ENCODE measurements at places on chromosomes 5 and 9.

DNA sequence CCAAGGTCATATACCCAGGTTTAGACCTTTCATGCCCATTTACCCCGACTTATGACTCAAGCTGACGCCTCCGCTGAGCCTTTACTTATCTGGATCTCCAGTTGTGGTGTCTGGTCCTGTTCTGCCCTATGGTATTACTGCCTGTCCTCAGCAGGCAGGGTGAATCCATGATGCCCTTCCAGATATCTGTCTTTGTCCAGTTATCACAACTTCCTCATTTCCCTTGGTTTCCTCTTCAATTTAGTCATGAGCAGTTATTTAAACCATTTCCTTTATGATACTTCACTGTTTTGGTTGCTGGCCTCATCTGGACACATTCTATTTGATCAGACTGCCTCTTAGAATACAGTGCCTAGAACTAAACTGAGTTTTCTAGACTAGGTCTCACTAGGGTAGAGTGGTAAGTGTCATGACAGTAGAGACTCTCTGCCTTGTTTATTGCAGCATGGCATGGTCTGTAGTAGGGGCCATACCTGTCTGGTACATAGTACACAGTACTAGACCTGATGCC, 93.3 kb downstream of the MELK start:
- DNase-seq: no peak

- DNase-seq: peak; percentile 70
Observed at GRCh38 chr5:141326088-141326854, 4.0 kb upstream of the PCDHGA1 start.

GRCh38 chr5:156271569-156271968, 55.4 kb upstream of the SGCD start:
- no peak for DNase-seq

DNA sequence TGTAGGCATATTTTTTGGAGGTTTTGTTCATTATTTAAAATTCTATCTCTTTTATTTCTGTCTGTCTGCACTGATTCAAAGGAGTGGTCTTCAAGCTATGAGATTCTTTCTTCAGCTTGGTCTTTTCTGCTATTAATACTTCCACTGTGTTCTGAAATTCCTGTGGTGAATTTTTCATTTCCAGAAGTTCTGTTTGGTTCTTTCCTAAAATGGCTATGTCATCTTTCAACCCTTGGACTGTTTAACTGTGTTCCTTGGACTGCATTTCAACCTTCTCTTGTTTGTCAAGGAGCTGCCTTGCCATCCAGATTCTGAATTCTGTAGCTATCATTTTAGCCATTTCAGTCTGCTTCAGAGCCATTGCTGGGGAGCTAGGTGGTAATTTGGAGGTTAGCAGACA, 76.3 kb downstream of the CERT1 start:
- no peak for DNase-seq

DNA sequence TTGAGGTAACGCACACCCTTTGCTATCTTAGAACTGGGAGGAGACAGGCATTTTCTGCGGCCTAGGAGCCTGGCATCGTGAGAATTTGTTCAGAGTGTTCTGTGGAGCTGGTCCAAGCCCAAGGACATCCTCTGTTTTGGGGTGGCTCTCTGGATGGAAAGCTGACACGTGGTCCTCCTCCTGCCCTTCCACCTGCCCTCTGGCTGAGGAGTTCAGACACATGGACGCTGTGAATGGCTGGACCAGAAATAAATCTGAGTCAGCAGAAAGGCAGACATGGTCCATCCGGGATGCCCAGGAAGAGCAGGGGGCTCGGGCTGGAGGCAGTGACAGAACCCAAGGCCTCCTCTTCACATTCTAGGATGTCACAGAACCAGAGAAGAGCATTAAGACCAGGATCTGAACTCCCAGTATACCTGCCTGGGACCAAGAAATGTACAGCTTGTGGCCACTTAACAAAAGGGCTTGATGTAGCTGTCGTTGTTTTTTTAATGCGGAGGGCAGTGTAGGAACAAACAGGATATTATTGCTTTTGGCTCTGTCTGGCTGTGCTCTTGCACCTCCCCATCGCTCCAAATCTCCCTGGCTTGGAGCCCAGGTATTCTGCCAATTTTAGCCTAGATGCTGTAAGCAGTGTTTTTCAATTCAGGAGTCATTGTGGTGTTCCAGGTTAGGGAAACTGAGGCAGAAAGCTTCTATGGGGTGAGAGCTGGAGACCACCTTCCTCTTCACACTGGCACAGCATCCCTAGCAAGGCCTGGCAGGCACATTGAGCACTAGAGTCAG, 2.4 kb downstream of the CKMT2 start:
- no peak for DNase-seq

GRCh38 chr5:92860061-92860460, 721.0 kb downstream of the NR2F1-AS1 start:
- no peak for DNase-seq

DNA sequence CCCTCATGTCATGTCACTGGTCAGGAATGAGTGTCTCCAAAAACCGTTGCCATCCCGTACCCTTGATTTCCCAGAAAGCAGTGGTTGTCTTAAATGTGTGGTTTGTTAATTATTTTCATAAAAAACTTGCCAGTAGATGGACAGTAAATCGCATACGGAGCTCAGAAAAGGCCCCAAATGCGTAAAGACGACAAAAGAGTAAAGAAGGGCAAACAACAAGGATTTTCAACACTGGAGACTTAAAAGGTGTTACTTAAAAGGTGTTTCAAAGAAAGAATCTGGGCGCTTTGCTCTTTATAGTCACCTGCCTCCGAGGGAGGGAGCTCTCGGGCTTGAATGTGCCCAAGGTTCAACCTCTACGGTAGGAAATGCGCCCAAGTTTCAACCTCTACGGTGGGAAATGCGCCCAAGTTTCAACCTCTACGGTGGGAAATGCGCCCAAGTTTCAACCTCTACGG, 734 bp downstream of the KIF27 start:
- no peak for DNase-seq

DNA sequence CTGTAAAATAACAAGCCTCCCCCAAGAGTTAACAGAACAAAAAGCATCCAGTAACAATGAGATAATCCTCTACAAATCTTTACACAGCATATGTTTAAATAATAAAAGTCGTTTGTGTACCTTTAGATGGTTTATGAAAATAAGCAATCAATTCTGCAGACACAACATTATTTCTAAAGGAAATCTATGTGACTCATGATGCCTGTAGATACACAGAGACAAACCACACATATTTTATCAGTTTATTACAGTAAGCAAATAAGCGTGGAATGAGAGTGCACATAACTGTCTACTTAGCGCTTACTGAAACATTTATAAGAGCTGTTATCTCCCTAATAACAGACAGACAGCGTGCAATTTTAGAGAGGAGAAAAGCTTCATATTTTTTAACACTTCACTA, 243.6 kb downstream of the AP3B1 start:
- DNase-seq: no peak

DNA sequence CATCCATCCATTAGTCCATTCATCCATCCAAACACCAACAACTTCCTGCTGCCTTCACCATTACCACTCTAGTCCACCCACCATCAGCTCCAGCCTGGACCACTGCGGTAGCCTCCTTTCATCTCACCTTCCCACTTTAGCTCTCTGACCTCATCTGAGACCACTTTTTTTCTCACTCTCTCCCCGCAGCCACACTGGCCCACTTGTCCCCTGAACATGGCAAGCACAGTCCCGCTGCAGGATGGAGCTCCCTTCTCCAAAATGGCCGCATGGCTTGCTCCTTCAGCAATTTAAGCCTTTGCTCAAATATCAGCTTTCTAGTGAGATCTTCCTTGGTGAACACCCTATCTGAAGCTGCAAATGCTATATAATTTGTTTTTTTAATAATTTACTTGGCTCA, 11.1 kb downstream of the CSF1R start:
- DNase-seq: no peak

DNA sequence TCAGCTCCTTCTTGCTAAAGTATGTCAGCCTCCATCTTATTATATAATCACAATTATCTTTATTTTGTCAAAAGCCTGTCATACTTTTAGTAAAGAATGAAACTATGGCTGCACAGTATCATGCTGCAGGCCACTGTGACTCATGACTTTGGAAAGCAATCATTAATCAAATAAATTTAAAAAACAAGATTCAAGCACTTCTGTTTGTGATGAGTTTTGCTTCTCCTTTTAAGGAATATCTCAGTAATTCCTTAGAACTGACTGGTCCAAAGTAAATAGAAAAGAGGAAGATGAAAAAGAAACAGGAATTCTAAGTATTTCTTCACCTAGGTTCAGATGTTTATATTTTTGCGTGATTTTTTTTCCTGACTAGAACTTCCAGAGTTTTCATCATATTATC, 83.1 kb downstream of the EDIL3 start:
- DNase-seq: no peak

- DNase-seq: no peak
Observed at GRCh38 chr9:73135394-73135793, 16.3 kb upstream of the ANXA1 start.

GRCh38 chr5:75113354-75114113, 61.2 kb upstream of the GCNT4 start:
- no peak for DNase-seq

DNA sequence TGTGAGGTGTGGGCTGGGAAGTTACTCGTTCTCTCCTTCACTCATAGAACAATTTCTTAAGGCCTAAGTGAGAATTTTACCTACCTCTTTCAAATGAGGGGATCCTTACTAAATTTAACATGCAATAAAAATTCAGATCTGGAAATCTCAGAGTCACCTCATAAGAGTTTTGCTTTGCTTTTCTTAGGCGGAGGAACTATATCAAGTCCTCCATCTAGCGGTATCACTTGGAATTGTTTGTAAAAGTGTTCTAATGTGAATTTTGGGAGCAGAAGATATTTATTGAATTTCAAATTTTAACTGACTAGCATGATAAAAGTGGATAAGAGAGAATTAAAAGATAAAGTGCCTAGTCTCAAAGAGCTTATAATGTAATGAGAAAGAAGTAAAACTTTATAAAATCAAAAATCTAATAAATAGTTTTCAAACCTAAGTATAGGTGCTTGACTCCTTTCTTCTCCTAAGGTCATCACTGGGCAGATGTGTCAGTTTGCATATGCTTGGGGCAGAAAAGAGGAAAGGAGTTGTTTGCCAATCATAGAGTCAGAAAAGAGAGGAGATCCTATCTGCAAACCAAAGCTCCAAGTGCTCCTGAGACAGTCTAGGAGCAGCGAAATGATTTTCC, 145.7 kb upstream of the DAB2 start:
- DNase-seq: no peak

GRCh38 chr5:173291722-173292658, 36.2 kb downstream of the STC2 start:
- DNase-seq: no peak

DNA sequence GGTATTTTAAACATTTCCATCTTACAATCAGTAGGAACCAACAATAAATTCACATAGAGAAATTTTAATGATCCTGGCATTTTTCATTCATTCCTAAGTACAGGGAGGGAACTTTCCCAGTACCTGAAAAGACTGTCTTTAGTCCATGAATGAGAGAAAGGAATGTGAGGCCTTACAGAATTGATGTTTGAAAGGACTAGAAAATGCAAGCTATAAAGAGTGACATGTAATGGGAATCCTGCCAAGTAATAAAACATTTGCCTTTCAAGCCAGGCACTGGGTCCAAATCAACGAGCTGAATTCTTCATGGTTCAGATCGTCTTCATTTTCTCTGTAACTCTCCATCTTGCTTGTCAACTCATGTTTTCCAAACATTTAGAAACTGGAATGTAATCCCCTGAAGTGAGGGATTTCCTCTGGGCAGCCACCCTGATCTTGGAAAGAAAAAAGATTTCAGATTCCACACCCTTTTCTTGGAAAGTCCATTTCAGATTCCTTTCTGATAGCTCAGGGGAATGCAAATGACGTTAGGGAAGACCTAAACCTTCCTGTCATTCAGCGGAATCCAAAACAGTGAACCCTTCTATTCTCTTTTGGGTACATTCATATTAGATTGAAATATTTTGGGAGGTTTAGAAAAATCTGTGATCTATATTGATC, 315.8 kb downstream of the SH3GL2 start:
- no peak for DNase-seq

GRCh38 chr5:113450929-113451328, 16.1 kb upstream of the TSSK1B start:
- DNase-seq: no peak

GRCh38 chr5:147145328-147145727, 89.5 kb upstream of the STK32A start:
- DNase-seq: no peak

DNA sequence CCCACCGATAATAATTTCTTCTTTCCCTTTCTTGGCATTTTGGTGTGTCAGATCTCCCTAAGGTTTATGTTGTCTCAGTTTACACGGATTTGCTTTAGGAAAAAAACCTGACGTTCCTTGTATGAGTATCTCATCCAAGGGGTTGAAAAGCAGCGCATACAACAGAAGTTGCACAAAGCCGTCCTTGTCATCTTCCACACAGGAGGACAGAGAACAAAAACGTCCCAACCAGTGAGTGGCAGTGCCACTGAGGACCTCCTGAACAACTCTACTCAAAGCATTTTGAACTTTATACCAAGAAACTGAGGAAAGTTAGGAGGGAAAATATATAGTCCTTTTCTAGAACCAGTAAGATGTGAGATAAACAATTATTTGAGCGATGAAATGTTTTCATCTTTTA, 547.0 kb downstream of the PDE4D start:
- no peak for DNase-seq

GRCh38 chr5:9617221-9617620, 12.9 kb downstream of the TAS2R1 start:
- no peak for DNase-seq

GRCh38 chr9:76943054-76943453, 37.1 kb upstream of the PRUNE2 start:
- DNase-seq: no peak

DNA sequence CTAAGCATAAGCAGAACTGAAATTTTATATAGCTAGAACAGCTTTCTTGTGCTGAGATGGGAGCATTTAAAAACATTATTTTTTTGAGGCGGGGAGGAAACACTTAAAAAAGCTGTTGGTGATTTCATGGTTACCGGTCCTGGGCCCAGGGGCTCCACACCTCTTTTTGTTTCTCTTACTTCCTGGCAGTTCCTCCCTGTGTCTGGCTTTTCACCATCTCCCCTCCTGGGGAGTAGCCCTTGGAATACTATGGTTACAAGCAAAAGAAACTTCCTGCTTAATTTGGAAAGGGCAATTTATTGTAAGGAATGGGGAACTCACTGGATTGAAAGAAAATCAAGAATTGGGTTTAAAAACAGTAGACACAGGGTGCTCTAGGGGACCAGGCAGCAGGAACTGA, 105.1 kb downstream of the SLC24A2 start:
- DNase-seq: no peak

DNA sequence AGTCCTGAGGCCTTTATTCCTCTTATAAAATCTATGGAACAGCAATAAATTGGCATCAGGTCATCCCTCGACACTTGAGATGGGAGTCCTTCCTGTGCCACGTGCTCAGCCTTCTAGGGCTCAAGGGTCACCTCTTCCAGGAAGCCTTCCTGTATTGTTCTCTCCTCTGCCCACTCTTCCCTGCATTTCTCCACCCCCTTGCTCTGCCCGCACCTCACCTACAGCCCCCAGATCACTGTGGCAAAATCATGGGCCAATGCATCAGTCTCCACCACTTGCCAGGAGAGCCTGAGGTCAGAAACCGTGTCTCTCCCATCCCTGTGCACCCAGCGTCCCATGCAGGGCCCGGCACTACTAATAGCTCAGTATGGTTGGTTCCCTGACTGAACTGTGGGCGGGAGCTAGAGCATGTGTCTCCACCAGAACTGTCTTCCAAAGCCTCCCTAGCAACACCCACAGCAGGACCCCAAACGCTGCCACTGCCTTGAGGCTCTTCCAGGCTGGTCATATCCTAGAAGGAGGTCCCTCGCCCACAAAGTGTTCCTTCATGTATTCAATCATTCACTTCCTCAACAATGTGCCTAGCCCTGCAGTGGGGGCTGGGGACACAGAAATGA, 13.5 kb downstream of the DUSP1 start:
- DNase-seq: no peak
